ENCODE measurements at places on chromosomes 11 and 22.
A peak's percentile ranks its signal among the peaks of the same experiment; 100 is the strongest.

DNA sequence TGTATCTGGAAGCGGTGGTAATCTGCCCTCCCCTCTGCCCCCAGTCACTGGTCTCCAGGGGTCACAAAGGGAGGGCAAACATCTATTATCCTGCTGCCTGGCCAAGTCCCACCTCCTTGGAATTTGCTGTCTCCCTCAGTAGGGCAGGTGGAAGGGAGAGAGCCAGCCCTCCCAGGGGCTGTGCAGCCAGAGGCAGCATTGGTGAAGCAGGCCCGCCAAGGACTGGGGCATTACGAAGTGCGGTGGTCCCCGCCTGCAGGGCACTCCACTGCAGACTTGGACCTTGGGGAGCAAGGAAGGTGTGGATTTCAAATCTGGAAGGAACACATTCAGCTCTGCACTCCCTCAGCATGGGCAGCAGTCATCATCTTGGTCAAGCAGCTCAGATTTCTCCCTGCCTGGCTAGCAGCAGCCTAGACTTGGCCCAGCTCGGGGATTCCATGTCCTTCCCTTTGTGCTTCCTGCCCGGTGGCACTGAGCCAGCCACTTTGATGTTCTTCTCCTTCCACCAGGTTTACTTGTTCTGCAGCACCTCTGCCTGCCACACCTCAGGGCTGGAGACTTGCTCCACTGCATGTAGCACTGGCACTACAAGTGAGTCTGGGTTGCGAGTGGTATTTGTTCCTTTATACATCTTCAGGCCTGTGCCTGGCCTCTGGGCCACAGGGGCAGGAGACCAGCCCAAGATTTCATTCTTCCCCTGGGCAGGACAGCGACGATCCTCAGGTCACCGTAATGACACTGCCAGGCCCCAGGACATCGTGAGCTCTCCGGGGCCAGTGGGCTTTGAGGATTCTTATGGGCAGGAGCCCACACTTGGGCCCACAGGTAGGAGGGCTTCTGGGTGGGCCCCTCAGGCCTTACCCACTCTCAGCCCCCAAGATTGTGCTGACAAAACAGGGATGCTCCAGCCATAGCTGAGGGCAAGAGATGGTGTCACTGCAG, 7.4 kb downstream of the ZP1 start:
- no peak for DNase-seq

DNA sequence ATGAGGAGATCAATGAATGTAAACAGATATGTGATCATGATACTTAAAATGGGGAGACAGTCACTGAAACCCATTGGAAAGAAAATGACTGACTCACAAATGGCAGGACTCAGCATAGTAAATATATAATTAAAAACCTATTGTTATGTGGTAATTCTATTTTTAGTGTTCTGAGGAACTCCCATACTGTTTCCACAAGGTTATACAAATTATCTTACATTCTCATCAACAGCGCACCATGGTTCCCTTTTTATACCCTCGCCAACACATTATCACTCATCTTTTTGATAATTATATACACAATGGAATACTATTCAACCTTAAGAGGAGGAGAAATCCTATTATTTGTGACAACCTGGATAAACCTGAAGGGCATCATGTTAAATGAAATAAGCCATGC, 17.1 kb downstream of the OR5B21 start:
- DNase-seq, result no peak

- no peak for DNase-seq
Measured at GRCh38 chr11:120142441-120143100, 4.7 kb upstream of the TRIM29 start.

DNA sequence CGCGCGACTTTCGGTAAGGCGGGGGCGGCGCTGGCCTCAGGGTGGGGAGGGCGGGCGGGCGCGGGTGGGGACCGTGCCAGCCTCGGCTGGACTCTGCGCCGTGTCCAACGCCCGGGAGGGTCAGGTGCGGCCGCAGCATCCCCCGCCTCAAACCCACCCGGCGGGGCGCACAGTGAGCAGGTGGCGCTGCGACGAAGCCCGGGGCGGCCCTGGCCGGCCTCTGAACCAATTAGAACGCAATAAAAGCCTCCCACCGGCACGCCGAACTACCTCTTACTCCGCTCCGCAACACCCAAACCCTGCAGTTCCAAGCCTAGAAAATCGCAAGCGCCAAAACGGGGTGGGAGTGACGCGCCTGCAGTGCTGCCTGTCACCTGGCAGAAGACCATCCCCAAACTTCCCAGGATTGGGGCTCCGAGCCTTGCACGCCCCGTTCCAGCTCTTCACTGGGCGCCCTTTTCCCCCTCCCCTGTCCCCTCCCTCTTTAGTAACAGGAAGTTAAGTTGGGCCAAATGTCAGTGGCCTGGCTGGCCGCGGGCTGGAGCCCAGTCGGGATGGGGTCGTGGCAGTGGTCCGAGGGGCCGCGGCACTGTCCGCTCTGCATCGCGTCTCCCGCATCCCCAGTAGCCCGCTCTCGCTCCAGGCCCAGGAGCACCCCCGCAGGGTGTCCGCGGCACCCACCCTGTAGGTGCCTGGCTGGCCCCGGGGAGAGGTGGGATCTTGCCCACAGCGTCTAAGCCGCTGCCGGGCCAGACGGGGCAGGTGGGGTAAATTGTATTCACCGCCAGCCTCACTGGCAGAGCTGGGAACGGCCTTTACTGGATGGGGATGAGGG, 541 bp downstream of the MICAL2 start:
- DNase-seq, result peak; percentile 38

GRCh38 chr22:37338539-37339246, 56.4 kb downstream of the CYTH4 start:
- DNase-seq, result no peak

GRCh38 chr11:77440678-77441077, 33.2 kb downstream of the PAK1 start:
- DNase-seq, result no peak

DNA sequence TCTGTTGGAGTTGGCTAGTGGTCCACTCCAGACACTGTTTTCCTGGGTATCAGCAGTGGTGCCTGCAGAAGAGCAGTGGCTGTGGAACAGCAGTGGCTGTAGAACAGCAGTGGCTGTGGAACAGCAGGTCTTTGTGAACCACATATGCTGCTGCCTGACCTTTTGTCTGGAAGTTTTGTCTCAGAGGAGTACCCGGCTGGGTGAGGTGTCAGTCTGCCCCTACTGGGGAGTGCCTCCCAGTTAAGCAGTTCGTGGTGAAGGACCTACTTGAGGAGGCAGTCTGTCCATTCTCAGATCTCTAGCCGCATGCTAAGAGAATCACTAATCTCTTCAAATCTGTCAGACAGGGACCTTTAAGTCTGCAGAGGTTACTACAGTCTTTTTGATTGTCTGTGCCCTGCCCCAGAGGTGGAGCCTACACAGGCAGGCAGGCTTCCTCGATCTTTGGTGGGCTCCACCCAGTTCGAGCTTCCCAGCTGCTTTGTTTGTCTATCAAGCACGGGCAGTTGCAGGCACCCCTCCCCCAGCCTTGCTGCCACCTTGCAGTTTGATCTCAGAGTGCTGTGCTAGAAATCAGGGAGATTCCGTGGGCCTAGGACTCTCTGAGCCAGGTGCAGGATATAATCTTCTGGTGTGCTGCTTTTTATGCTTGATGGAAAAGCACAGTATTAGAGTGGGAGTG, 89.1 kb upstream of the TRIM48 start:
- no peak for DNase-seq

- DNase-seq, result peak; percentile 29
Measured at GRCh38 chr22:17781319-17782031, 7.2 kb upstream of the BID start.

- no peak for DNase-seq
Measured at GRCh38 chr11:112589155-112589554, 328.5 kb upstream of the PLET1 start.

- DNase-seq, result no peak
Measured at GRCh38 chr22:35407362-35407761, 7.4 kb downstream of the MCM5 start.

DNA sequence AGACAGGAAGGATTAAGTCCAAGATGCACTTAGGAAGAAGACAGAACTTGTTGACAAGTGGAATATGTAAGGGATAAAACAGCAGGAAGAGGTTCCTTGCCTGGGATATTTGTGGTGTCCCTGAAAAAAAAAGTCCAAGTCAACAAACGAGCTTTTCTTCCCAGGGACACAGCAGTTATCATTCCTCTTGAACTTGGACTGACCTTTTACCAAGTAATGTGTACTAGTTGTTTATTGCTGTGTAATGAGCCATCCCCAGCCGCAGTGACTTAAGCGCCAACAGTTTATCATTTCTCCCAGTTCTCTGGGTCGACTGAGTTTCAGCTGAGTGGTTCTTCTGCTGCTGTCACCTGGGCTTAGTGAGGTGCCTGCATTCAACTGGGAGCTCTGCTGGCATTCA, 37.0 kb downstream of the KREMEN1 start:
- DNase-seq, result no peak

GRCh38 chr11:45650166-45651095, 15.0 kb downstream of the CHST1 start:
- no peak for DNase-seq

DNA sequence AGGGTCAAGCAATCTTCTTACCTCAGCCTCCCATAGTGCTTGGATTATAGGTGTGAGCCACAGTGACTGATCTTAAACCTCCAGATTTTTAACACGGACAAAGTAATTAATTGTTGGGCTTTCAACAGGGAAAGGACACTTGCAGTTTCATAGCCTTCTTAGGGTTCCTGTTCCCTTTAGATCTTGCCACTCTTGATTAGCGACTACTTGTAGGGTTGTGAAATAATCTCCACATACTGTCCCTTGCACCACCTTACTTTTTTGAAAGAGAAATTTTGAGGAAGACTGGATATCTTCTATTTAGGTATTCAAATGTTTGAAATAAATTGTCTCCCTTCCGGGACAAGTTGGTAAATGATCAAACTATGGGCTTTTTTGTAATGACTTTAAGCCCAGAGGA, 7.6 kb downstream of the MS4A4E start:
- DNase-seq, result no peak

DNA sequence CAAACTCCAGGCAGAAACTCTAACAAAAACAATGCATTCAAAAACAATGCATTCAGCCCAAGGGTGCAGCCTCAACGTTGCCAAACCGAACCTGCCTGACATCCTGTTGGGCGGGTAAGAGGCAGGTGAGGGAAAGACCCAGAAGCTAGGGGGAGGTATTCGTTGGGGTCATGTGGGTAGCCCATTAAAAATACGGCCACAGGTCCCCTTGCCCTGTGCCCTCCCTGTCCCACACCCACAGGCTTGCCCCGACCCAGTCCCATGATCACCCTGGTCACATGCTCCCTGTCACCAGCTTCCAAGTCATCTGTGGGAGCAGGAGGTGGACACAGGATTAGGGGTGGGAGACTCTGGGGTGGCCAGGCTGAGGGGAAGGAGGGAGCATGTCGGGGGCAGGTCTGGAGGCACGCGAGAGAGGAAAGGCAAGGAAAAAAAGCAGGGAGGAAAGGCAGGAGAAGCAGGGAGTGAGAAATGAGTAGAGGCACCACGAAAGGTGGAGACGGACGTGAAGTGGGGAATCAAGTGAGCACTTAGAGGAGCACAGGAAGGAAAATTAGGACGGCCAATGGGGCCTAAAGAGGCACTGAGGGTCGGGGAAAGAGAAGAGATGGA, 683 bp downstream of the PLA2G6 start:
- DNase-seq, result no peak

DNA sequence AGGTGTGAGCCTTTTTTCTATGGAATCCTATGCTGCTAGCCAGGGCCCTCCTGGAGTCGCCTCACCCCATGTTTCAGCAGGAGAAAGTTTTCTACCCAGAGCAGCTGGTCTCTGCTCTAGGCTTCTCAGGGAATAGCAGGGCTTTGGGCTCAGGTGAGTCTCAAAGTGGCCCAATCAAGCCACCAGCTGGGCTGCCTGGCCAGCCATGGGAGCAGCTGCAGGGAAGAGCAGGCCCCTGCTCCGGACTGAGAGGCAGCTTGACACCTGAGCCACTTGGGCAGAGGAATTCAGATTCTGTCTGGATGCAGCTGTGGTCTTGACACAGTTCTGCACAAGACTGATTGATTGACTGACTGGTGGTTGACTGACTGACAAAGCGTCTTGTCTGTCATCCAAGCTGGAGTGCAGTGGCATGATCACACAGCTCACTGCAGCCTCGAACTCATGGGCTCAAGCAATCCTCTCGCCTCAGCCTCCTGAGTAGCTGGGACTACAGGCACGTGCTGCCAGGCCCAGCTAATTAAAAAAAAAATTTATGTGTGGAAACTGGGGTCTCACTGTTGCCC, 57.5 kb upstream of the ARFGAP3 start:
- DNase-seq, result no peak

DNA sequence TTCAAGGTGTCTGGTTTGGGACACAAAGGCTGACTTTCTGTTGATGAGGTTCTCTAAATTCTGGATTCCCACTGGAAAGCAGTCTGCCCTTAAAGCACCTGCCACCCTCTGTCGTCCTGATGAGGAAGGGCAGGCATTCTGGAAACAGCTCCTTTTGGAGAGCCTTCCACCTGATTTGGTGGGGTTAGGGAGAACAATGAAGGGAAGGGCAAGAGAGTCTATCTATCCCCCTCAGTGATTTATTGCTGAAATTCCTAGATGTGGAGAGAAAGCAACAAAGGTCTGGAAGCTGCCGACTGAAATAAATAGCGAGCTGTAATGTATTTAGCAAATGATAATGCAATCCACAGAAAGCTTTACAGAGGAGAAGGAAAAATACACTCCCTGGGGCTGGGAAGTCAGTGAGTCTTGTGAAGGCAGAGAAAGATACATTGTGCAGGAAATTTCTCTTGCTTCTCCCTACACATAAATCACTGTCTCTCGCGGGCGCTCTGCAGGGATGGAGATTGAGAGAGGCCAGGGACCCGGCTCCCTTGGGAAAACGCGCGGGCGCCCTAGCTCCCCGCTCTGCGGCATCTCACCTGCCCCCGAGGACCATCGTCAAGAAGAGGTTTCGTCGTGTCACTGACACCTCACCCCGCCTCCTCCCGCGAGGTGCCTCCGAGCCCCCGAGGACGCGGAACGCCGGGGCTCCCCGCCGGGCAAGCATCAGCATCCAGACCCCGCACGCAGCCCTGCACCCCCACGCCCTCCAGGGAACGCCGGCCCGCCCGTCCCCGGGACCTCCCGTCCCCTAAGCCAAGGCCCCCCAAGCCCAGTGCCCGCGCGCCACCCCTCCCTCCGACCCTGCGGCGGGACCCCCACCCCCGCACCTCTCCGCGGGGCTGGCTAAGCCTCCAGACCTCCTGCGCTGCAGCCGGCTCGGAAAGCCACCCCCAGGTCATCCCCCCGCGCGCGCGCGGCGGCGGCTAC, 673 bp downstream of the CDON start:
- DNase-seq, result peak; percentile 85

DNA sequence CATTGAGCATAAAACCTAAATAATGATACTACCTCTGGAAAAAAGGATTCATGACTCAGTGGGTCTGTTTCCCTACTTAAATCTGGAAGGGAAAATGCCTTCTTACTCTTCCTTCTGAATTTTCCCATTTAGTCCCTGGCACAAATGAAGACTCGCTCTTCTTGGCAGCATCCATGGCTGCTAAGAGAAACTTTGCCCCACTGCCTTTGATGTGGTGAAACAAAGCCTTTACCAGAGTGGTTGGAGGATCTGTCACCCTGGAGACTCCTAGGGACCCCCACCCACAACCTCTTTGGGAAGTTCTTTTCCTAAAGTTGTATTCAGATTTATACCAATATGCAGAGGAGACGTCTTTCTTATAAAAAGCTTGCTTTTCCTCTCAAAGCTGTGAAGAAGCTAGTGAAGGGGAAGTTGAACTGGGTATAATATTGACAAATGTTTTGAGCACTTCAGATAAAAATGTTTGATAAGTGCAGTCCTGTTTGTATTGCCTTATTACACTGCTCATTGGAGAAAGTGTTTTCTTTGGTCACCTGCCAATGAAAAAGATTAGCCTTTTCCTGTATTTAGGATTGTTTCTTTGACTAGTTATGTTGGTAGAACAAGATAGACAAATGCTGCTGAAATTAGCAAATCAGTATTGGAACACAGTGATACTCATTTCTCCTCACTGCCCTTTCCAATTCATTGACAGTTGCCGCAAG, 77.3 kb downstream of the ARFGAP2 start:
- DNase-seq, result peak; percentile 72

- DNase-seq, result peak; percentile 23
Measured at GRCh38 chr11:115330684-115331482, 173.3 kb downstream of the CADM1 start.

Measured in NCI-H1105 treated with DMSO at 0.1 percent for 48 hours (cell line).